Fibroblast of skin of left quadriceps (primary cell): ENCODE measurements at places on chromosomes 16 and 17.
A peak's percentile ranks its signal among the peaks of the same experiment; 100 is the strongest.

DNA sequence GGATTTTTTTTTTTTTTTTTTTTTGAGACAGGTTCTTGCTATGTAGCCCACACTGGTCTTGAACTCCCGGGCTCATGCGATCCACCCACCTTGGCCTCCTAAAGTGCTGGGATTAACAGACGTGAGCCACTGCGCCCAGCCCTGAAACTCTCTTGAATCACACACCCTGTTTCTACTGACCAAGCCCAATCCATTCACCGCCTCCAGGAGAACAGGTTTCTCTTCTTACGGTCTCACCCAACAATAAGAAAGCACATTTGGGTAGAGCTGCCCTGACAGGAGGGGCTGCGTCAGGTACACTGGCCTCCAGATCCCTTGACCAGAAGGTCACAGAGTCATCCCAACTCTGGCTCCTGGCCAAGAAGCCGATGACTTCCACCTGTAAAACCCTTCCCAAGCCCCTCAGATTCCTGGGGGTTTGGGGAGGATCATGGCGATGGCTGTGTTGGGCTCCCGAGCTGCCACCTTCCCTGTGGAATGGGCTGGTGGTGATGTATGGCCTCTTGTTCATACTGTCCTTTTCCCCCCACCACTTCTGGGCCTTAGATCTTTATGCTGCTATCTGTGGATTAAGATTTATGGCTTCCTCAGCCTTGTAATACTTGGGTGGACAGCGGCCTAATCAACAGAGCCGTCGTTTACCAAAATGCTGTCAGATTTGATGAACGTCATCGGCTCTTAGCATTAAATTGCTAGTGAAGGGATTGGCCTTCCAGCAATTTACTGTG lies 89.1 kb downstream of the KATNIP start:
- DNase-seq: no peak

GRCh38 chr16:78137782-78138616 lies 38.5 kb downstream of the WWOX start:
- DNase-seq: no peak

DNA sequence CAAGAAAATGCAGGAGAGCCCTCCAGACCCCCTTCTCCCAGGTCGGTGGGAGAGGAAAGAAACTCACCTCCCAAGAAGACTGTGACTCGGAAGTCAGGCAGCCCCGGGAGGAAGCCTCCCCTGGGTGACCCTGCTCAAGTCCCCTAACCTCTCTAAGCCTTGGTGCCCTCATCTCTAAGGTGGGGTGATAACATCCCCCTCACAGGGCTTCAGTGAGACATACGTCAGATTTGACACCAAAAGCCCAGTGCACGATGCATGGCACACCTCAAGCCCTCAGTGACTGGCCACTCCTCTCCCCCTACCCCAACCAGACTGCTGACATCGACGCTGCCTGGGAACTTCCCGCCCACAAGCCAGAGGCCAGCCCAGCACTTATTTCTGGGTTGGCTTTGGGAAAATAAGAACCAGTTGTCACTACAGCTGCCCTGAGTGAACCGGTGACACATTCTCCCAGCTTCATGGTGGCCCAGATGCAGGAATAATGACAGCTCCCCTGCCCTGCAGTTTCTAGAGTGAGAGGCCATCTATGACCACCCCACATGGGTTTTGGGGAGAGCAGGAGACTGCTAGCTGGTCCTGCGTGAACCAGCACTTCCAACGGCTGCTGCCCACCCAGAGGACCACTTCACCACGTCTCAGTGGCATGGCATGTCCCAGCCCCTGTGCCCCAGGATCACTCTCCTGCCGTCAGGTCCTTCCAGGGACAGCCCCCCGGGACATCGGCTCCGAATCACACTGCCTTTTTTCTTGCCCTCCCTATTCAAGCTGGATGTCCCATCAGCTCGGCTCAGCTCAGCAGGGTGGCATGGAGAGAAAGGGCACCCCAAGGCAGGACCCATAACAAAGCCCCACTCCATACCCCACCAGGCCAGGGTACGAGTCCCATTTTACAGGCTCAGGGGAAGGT lies 9.5 kb downstream of the KNOP1 start:
- no peak for DNase-seq

- no peak for DNase-seq
These were observed 8.2 kb downstream of the ADORA2B start for GRCh38 chr17:15952916-15953790.

DNA sequence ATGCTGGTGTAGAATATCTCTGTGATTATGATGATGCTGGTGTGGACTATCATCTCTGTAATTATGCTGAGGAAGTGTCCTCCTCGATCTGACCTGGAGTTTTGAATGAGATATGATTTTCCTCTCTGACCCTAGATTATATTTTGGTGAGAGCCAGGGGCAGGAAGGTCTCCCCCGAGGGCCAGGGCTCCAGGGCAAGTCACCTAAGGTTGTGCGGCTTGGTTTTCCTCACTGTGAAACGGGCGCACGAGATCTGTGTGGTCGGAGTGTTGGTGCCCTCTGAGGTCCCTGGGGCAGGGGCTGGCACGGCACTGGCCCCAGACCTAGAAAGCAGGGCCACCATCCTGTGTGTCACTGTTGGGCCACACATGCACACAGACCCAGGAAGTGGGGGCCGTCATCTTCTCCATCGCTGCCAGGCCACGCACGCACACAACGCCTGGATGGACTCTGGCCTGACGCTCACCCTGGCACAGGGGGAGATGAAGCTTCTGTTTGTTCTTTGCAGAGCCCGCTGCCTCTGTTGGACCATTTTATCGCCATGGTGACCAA lies 67.7 kb upstream of the ZNF469 start:
- no peak for DNase-seq

DNA sequence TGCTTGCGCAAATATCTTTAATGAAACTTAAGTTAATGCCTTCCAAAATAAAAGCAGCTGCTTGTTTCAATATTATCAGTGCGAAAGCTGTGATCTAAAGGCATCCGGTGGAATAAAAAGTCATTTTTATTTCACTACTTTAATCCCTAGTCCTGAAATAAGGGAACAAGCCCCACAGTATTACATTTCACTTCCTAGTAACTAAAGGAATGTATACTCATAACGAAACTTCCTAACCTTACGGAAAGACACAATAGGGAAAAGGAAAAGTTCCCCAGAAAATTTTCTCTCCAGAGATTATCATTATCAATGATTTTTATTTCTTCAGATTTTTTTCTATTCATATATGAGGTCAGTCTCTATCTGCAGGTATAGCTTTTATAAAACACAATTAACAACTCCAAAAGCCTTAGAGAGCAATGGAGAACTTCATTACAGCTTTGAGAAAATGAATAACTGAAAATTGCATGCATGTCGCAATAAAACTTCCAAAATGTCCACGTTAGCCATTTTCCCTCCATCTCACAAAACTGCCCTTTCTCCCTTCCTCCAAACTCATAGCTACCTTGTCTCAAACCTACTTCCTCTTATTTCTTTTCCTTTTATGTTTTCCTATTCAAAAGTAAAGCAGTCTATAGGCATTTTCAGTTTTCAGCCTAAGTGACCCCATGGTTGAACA lies 154.3 kb upstream of the MED13 start:
- DNase-seq: no peak

DNA sequence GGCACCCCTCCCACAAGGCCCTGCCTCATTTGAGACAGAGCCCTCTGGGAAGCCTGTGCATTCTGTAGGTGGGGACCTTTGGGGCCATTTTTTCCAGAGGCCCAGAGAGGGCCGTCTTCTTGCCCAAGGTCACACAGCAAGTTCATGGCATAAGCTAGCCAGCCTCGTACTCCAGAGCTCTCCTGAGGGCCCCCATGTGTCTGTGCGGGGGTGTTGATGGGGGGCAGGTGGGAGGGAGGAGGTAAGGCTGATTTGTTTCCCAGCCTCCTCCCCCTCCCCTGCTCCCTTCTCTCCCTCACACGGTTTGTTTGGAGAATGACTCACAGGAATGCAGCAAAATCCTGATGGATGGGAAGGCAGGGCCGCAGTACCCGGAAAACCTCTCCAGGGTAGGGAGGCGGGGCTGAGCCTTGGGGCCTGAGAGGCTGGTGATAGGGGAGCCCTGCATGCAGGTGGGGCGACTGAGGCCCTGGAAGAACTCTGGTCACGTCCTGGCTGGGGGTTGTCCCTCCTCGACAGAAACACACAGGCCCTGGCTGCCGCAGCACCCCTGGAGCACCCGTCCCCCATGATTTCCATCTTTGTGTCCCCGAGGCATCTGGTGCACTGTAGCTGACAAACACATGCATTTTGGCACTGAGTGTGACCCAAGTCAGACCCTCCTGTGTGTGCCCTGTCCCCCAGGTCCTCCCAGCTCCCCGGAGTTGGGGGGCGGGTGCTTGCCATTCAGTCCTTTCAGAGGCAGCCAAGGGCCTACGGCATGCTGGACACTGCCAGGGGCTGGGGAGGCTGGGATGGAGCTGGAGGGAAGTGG lies 29.7 kb downstream of the RAI1 start:
- peak; percentile 81 for DNase-seq

DNA sequence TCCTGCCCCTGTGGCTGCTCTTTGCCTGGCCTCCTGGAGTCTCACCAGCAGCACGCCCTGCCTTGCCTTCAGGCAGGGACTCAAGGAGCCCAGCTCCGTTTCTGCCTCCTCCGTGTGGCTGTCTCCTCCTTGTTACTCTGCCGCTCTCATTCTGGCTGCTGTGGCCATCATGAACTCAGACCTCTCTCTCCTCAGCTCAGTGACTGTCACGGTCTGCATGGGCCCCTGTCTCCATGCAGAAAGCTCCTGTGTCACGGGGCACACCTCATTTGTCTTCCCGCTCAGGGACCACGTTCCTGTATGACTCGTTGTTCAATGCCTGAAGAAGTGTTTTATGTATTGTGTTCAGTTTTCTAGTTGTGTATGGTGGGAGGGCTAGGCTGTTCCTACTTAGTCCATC lies 25.3 kb downstream of the RPTOR start:
- DNase-seq: no peak
